NCI-H446 treated with DMSO at 0.1 percent for 48 hours (cell line): ENCODE measurements at places on chromosomes 7 and 10.
A peak's percentile ranks its signal among the peaks of the same experiment; 100 is the strongest.

DNA sequence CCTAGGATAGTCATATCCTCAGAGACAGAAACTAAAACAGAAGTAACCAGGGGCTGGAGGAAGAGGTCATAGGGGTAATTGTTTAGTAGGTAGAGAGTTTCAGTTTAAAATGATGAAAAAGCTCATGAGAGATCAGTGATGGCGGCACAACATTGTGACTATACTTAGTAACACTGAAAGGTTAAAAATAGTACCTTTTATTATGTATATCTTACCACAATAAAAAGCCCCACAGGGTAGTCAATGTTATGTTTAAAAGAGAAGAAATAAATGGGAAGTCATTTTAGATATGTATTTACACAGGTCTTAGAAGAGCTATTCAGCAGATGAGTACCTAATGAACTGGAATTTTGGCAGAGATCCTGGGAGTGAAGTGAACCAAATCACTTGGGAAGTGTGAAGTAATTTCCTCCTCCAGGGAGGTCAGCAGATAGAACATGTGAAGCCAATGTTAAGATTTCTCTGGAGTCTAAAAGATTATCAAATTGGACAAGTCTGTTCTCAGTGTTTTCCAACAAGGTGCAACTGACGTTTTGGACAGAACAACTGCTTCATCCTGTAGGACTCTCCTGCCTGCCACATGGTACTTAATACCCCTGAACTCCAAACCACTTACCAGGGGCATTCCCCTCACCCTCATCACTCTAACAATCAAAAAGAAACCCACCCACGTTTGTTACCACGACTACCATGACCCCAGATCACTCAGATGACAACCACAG, 6.4 kb downstream of the CDCA7L start:
- DNase-seq, result peak; percentile 4

- DNase-seq, result no peak
Measured at GRCh38 chr10:89845541-89846280, 144.3 kb downstream of the KIF20B start.

DNA sequence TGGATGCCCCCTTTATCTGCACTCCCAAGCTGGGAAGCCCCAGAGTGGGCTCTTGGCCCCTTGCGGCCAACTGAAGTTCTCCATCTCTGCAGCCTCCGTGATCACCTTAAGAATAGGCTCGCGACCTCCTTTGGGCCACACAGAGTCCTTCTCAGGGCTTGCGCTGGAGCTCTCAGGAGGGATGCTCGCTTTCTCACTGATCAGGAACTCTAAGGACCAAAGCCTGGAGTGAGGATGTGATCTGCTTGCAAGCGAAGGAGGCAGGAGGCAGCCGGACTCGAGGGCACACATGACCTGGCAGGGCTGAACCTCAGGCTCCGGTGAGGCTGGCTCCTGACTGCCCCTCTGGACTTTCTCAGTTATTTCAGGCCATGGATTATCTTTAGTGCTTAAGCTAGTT, 192.1 kb upstream of the MKI67 start:
- DNase-seq, result no peak

GRCh38 chr7:148527717-148528168, 62.8 kb upstream of the C7orf33 start:
- DNase-seq, result peak; percentile 61

DNA sequence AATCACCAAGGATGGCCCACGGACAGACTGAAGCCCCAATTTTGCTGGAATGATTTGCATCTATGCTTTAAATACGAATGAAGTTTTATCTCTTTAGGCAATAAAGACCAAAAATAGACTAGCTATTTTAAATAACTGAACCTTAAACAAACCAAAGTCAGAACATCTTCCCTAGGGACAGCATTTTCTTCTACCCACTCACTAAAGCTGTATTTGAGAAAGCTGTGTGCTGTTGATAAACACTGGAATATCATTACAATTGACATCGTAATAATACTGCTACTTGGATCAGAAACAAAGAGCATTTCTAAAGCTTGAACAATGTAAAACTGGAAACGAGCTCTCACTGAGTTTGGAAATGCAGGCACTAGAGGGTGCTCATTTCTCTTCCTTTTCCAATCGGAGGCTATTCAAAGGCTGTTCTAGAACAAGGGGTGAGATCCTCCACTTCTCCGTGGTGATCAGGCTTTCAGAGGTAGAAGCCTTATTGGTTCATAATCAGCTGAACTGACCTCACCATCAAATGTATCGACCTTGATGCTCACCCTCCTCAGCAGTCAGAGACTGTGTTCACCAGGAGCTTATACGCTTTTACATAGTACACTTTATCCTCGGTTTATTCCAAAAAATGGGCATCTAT, 225.3 kb upstream of the PRSS1 start:
- no peak for DNase-seq

DNA sequence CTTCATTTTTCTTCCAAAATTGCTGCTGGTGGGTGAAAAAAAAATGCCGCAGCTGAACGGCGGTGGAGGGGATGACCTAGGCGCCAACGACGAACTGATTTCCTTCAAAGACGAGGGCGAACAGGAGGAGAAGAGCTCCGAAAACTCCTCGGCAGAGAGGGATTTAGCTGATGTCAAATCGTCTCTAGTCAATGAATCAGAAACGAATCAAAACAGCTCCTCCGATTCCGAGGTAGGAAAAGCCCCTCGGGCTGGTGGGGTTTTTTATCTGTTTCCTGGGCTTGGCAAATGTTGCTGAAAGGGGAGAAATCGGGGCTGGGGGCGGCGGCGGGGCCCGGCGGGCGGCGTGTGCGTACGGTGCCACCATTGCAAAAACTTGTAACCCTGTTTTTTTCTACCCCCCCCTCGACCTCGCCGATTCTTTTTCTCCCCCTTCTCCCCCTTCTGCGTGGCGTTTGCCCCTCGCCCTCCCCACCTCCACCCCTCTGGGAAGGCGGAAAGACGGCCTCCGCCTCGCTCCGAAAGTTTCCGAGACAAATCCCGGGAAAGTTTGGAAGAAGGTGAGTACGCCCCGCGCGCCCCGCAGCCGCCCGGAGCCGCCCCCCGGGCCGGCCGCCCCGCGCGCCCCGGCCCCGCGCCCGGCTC, 789 bp downstream of the TCF7L2 start:
- no peak for DNase-seq

- DNase-seq, result no peak
Measured at GRCh38 chr7:41835976-41836530, 133.2 kb upstream of the INHBA start.

DNA sequence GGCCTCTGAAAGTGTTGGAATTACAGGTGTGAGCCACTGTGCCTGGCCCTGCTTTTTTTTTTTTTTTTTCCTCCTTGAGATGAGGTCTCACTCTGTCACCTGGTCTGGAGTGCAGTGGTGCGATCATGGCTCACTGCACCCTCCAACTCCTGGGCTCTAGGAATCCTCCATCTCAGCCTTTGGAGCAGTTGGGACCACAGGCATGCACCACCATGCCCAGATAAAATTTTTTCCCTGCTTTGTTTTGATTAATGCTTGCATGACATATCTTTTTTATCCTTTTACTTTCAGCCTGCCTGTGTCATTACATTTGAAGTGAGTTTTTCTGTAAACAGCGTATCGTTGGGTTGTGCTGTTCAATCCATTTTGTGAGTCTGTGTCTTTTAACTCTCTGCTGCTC, 97.0 kb downstream of the ANKRD61 start:
- DNase-seq, result no peak

DNA sequence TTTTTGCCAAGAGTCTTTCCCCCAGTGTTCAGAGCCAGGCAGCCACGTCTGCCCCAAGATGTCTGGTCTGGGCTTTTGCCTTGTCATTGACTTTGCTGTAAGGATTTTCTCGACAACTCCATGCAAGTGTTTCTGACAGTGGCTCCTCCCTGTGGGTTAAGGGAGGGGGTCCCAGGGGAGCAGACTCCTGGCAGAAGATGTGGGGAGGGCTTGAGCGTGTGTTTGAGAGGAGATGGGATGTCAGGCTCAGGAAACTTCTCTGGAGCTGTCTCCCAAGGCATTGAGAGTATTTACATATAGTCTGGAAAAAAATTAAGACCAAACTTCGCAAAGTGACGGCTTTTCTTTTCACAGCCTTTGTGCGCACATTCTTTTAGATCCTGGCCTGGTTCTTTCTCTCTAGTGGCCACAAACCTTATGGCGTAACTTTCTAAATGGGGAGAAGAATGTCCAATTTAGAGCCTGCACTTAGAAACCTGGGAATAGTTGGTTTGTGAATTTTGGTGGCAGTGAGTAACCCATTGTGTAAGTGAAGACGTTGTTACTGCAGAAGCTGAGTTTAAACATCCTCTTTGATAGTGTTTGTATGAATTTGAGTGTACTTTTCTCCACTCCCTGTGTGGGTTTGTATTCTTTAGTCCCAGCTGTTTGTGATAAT, 201.5 kb downstream of the LRMDA start:
- DNase-seq, result no peak

DNA sequence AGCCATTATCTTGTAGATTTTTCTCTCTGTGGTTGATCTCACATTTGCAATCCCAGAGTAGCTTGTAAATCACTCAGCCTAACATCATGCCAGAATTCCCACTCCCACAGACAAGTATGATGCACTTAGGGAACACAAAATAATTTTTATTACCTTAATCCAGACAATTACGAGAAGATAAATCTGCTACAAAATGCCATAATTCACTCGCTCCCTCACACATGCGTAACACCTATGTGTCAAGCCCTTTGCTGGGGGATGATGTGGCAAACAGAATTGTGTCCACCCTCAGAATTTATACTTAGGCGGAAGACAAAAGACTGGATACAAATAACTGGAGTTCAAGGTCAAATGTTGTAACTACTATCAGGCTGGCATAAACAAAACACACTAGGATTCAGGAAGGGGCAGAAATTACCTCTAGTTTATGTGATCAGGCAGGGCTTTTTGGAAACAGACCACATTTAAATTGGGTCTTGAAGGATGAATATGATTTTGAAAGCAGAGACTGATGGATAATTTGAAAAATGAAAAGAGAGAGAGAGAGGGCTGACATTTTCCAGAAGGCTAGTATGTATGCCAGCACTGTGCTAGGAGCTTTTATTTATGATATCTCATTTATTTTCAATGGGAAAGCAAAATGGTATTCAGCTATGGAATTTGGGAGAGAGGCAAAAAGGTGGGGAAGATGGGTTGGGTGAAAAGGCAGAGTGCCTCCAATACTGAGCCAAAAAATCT, 69.8 kb downstream of the DOCK4 start:
- DNase-seq, result no peak

- DNase-seq, result no peak
Measured at GRCh38 chr10:59388671-59388976, 26.3 kb upstream of the FAM13C start.

DNA sequence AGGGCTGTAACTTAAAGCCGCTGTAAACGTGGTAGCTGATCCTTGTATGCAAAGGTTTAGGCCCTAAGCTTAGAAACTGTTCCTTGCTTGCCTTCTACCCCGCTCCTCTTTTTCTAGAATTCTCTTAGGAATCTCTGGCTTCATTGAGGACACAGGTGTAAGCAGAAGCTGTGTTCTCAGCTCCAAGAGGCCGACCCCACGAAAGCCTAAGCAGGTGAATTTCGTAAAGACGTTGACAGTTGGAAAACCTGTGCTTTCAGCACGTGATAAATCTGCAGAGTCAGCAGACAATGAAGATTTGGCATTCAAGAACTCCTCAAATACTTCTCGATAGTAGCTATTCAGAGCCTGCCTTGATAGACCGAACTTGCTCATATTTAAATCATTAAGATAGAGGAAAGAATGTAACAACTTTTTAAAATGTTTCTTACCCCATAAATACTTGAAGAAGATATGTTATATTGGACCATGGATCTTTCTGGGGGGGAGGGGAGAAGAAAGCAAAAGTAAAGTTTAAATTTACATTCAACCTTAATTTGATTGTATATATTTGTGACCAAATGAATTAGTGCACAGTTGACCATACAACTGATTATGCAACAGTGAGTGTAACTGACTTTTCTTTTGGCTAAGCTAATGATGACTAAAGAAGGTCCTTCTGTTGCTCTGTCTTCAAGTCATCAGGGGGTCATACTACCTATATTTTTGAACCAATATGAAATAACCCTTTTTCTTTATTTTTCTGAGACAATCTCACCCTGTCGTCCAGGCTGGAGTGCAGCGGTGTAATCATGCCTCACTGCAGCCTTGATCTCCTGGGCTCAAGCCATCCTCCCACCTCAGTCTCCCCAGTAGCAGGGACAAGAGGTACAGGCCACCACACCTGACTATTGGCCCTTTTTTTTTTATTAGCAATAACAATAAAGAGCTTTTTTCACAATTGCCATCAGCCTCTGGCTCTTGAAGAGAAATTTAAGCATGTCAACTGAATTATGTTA, 1.2 kb upstream of the GDI2 start:
- DNase-seq, result no peak
